MCF 10A (cell line): ENCODE measurements at places on chromosomes 3 and 15. TPM values are rescaled to one million over a fixed set of nuclear protein-coding genes. Genes with fewer than 3 reads are reported as not detected.

DNA sequence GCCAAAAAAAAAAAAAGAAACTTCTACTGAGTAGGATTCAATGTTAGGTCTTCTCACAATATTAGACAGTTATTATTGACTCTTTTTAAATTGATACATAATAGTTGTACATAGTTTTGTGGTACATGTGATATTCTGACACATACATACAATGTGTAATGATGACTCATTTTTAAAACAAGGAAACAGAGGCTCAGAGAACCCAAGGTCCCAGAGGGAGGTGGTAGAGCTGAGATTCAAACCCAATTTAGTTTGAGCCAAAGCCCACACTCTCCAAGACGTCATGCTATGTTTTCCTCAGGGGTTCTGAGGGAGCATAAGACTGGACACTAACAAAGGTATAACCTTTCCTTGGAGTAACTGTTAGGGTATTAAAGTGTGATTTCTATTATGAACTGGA is 40.6 kb downstream of the MYO5C start:
- DNase-seq = peak; percentile 47
- peaks cover 31% of the 10 kb centered on the region for H3K36me3 ChIP-seq
- peaks cover 48% of the 10 kb centered on the region for H3K4me1 ChIP-seq
- no peak overlapping the region for H3K4me3 ChIP-seq

DNA sequence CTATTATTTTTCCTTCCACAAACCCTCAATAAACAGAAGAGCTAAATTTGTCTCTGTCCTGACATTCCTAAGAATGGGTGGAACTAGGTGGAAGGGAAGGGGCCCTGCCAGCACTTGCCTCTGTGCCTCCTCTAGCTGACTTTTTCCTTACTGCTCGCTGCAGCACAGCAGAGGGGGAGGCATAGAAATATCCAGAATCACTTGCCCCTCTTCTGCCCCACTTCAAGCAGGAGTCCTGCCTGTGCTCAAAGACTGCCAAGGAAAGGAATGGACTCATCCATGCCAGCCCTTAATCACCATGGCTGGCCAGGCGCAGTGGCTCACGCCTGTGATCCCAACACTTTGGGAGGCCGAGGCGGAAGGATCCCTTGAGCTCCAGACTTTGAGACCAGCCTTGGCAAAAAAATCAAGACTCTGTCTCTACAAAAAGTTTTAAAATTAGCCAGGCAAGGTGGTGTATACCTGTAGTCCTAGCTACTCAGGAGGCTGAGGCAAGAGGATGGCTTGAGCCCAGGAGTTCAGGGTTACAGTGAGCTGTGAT is 51.8 kb downstream of the ADCY5 start:
- no peaks in the 10 kb centered on the region for H3K36me3 ChIP-seq
- H3K27ac ChIP-seq = no peak overlapping the region
- no peak overlapping the region for H3K4me3 ChIP-seq
- peaks cover 78% of the 10 kb centered on the region for H3K27me3 ChIP-seq
- peaks cover 15% of the 10 kb centered on the region for H3K4me1 ChIP-seq

DNA sequence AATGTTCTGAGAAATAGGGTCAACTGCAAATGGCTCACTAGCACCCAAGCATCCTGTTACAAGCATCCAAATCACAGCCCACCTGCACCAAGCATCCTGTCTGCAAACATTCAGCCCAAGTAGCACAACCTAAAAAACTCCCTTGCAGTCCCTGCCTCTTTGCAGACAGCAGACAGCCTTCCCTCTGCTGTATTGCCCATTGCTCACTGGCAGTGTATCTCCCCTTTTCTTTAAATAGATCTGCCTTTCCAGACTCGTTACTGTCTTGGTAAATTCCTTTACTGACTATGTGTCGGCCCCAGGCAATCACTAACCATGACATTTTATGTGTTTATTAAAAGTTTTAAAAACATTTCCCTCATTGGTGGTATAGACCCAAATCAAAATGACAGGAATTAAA is 155.4 kb downstream of the ADAMTSL3 start:
- no peaks in the 10 kb centered on the region for H3K27me3 ChIP-seq
- DNase-seq = no peak
- no peak overlapping the region for H3K4me3 ChIP-seq
- H3K36me3 ChIP-seq = no peaks in the 10 kb centered on the region

- H3K4me1 ChIP-seq = no peaks in the 10 kb centered on the region
- no peak overlapping the region for H3K4me3 ChIP-seq
- no peaks in the 10 kb centered on the region for H3K36me3 ChIP-seq
Observed at GRCh38 chr3:165459111-165459510, 262.9 kb upstream of the SLITRK3 start.

GRCh38 chr3:153247331-153248330 is 85.6 kb downstream of the RAP2B start:
- H3K27me3 ChIP-seq = no peaks in the 10 kb centered on the region
- no peak overlapping the region for H3K4me3 ChIP-seq

DNA sequence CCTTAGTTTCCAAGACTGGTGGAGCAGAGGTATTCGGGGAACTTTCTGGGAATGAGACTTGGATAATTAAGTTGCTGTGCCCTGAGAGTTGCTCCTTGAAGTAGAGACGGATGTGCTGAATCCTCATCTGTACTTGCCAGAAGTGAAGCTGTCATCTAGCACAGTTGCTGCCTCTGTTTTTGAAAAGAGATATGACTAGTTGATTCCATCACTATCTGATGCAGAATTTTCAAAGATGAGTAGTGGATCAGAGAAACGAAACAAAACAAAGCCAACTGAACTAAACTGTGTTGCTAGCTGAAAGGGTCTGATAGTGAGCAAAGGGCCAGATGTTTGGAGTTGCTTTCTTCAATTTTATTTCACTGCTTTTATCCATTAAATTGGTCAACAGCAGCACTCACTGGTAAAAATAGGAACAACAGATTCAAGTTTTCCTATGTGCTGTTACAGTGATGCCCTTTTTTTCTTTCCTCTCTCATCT is 52.7 kb downstream of the MITF start:
- peak; percentile 44 for DNase-seq
- no peak overlapping the region for H3K27ac ChIP-seq
- no peaks in the 10 kb centered on the region for H3K36me3 ChIP-seq
- H3K27me3 ChIP-seq = no peaks in the 10 kb centered on the region
- peaks cover 25% of the 10 kb centered on the region for H3K4me1 ChIP-seq

DNA sequence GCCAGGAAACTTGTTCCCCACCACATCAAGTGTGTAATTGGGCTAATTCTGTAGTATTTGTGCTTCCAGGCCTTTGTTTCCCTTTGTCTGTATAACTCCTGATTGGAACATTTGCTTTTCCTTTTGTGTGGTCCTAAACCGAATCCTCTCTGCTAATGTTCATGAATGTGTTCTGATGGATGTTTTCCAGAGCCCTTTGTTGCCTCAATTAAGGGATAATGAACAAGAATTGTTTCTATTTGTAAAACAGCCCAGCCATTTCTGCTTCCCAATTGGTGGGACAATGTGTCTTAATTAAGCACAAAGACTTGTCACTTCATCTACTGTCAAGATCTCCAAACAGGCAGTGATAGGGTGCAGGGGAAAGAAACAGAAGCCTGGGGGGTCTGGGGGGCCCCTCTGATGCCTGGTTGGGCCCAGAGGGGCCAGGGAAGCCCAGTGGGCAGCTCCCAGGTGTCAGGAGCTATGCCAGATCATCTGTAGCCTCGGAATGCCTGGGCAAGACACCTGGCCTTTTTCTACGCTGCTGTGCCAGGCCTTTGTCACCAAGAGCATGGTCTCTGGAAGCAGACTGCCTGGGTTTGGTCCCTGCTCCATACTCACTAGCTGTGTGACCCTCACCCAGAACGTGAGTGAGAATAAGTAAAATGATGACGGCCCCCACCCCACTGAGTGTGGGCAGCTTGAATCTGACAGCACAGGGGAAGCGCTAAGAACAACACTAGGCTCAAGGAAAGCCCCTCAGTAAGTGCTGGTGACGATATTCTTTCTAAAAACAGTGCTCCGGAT is 116.6 kb upstream of the PRR20G start:
- peaks cover 5% of the 10 kb centered on the region for H3K36me3 ChIP-seq
- H3K4me1 ChIP-seq = peaks cover 5% of the 10 kb centered on the region
- H3K27me3 ChIP-seq = no peaks in the 10 kb centered on the region
- H3K4me3 ChIP-seq = no peak overlapping the region
- no peak overlapping the region for H3K27ac ChIP-seq
- DNase-seq = no peak

DNA sequence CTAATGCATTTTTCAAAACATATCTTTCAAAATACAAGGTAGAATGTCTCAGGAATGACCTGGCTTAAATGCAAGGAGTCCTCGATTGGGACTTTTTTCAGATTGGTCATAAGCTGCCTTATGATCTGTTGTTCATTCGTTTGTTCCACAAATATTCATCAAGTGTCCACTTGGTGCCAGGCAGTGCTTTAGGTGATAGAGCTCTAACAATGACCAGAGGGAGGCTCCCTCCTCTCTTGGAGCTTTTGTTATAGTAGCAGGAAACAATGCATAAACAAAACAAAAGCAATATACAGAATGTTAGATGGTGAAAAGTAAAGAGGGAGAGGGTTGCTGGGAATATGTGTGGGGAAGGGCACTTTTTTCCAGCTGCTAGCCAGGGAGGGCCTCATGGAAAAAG is 156.1 kb downstream of the MCTP2 start:
- DNase-seq = no peak
- H3K36me3 ChIP-seq = peaks cover 23% of the 10 kb centered on the region
- H3K4me1 ChIP-seq = no peaks in the 10 kb centered on the region
- H3K27ac ChIP-seq = peak overlapping the region; percentile 28
- no peak overlapping the region for H3K4me3 ChIP-seq

GPR160 gene
- 1.8 and 2.6 TPM in 2 replicates for total RNA-seq

MESP2 gene
- total RNA-seq = not detected in 2 replicates

SEC62 gene
- total RNA-seq = 58.5 and 62.1 TPM in 2 replicates
